Colonic mucosa (tissue), 4 donors: ENCODE measurements at places on chromosomes 1 and 21.
A peak's percentile ranks its signal among the peaks of the same experiment; 100 is the strongest.

- DNase-seq: no peak
Measured at GRCh38 chr21:41302976-41303375, 13.6 kb upstream of the FAM3B start.

- no peak for DNase-seq
Measured at GRCh38 chr21:35268261-35268660, 219.2 kb upstream of the RUNX1 start.

- no peak for DNase-seq
Measured at GRCh38 chr1:202691816-202692215, 18.4 kb downstream of the SYT2 start.

- DNase-seq: no peak
Measured at GRCh38 chr1:53552981-53553733, 94.0 kb downstream of the DMRTB1 start.

GRCh38 chr1:32746130-32746529 lies 43.6 kb upstream of the SYNC start:
- no peak for DNase-seq

GRCh38 chr1:22483121-22483520 lies 31.5 kb downstream of the ZBTB40 start:
- no peak for DNase-seq

DNA sequence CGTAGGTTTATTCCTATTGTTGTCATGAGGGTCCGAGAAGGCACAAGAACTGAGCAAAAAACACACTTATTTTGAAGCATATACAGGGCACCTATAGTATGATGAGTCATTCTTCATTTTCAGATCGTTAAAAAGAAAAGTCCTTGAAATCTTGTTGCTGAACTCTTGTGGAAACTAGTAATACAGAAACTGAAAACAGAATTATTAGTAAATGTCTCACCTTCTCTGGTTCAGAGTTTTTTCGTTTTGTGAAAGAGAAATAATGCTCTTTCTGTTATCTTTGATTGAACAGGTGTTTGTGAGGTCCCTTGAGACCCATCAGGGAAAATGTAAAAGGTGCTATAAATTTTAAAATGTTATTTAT lies 102.0 kb upstream of the COA6 start:
- DNase-seq: no peak

DNA sequence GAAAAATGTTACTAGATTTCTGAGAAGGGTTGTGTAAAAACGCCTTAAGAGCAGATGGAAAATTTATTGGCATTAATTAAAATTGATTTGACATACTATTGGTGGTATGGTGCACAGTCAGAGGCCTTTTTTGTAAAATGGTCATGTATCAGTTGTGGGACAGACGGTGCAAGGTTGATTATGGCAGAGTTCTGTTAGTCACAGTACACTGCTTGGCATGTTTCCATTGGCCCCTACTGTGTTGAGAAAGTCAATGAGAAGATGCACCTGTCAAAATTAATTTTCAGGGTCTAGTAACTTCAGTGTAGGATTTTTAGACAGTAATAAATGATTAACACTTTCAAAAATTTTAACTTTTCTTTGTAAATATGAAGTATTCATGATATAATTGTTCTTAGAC lies 4.4 kb downstream of the B3GALT2 start:
- DNase-seq: no peak

- DNase-seq: no peak
Measured at GRCh38 chr1:15107058-15107687, 46.4 kb upstream of the TMEM51 start.

- no peak for DNase-seq
Measured at GRCh38 chr1:162970021-162970420, 99.1 kb upstream of the RGS4 start.

DNA sequence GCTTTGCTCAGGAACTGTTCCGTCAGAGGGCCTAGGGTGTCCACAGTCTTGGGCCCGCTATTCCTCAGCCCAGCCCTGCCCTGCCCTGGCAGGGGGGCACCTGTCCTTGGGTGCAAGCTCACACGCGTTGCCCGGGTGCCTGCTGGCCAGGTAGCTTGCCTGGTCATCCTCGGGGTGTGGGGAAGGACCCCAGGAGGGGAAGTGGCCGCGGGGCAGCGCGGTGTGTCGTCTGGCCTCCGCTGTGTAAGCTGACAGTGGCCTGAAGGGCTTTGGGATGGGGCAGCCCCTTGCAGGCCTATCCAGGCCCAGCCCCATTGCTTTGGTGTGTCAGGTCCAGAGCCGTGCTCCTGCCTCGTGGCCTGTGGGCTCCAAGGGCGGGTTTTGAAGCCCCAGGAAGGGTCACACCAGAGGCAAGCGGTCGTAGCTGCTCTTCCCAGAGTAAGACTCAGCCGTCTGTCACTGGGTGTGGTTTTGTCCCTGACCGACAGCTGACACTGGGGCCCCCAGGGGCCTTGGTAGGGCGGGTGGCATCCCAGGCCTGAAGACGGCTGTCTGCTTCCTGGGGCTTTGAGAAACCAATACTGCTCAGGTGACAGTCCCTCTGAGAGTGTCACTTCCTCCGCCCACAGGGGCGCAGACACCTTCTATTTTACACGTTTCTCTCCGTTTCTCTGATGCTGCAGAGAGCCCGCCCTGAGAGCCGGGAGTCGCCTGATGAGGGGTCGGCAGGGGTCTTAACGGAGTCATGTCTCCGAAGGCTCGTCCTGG lies 72.1 kb downstream of the SKI start:
- DNase-seq: peak; percentile 37

- DNase-seq: no peak
Measured at GRCh38 chr1:219687779-219688178, 74.9 kb upstream of the ZC3H11B start.

GRCh38 chr1:101262060-101262459 lies 25.2 kb downstream of the S1PR1 start:
- DNase-seq: no peak

GRCh38 chr1:111737216-111738132 lies 1.7 kb downstream of the INKA2 start:
- DNase-seq: no peak

DNA sequence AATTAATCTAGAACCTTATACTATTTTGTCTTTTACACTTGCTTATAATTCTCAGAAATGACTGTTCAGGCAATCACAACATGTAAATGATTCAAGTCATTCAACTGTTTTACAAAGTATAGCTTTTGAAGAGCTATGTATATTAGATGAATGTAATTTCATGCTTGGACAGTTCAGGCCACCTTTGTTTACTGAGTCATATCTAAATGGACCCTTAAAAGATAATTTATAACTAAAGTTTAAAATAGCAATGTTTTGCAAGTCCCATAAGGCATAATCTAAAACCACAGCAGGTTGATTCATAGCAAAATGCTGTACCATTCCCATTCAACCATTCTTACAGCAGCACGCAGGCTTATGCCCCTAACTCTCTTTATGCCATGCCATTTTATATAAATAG lies 64.8 kb downstream of the PIK3R3 start:
- DNase-seq: no peak

DNA sequence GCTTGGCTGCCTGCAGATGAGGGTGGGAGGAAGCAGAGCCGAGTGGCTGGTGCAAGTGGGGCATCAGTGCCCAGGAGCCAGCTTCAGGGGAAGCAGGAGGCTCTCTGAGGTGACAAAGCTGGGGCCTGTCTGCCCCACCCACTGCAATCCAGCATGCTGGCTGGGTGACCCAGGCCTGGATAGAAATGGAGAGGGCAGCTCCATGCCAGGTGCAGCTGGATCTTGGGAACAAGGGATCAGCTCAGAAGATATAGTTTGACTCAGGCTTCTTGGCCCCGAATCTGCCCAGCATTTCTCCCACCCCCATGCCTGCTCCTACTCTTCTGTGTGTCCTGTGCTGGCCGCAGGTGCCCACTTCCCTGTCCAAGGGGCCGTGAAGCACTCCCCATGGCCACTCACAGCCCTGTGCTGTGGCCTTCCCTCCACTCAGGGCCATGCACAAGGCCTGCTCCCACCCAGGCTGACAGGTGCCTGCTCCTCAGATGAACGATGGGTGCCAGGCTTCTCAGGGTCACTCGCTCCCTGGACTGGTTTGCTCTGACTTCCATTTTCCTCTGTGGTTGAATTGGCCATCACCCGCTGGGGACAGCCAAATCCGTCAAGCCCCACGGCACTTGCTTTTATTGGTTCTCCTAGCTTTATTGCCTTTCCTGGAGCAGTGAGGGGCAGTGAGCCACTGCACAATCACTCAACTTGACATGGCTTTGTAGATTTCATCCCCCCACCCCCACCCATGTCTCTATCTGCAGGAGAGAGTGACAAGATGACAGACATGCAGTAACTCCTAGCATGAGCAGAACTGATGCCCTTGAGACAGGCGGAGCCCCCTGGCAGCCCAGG lies 174.8 kb upstream of the VAMP3 start:
- no peak for DNase-seq

DNA sequence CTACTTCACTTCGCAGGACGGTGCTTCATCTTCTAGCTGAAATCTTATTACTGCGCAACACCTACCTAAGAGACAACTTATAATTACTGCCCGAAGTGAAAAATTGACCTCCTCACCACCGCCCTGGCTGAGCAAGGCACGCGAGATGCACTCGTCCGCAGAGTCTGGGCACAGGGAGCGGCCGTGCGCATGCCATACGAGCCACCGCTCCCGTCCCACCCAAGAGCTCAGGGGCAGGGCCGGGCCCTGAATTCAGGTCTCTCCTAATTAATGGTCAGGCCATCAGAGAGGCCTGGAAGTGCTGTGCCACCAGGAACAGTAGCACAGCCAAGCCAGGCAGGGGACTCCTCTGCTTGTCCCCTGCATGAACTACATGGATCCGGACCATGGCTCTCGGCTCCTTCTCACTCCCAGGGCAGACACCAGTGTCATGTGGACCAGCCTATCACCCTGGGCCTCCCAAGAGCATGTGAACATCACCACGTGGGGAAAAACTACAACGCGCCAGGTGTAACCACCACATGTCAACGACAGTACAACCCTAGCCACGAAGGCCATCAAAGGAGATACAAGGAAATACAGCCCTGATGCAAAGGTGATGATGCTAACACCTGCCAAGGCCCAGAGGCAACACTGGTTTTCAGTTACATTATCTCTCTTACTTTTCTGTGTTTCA lies 11.5 kb downstream of the RIPK4 start:
- DNase-seq: no peak

GRCh38 chr1:224831501-224831900 lies 98.0 kb upstream of the DNAH14 start:
- DNase-seq: no peak
